ENCODE measurements at places on chromosomes 5 and 9.
A peak's percentile ranks its signal among the peaks of the same experiment; 100 is the strongest.

- DNase-seq: peak; percentile 87
Observed at GRCh38 chr9:131179561-131180219, 54.3 kb downstream of the NUP214 start.

GRCh38 chr5:14166437-14166836, 23.3 kb downstream of the TRIO start:
- DNase-seq: no peak

DNA sequence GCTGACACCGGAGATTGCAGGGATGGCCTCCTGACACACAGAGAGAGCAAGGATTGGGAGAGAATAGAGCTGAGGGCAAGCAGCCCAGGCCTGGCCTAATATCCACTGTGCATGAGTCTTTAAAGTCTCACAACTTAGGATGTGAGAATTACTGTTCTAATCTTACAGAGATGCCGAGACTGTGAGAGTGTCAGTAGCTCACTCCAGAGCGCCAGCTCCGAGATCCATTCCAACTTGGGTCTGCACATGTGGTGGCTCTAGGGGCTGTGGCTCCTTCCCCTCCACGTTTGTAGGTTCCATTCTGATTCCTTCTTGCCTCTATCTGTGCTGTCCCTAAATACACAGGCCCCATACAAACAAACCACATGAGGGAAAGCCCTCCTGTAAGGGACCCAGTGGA, 304.6 kb downstream of the MLLT3 start:
- DNase-seq: no peak

- no peak for DNase-seq
Observed at GRCh38 chr9:135228983-135229625, 141.6 kb downstream of the OLFM1 start.

- no peak for DNase-seq
Observed at GRCh38 chr5:142561486-142562097, 124.3 kb downstream of the FGF1 start.

DNA sequence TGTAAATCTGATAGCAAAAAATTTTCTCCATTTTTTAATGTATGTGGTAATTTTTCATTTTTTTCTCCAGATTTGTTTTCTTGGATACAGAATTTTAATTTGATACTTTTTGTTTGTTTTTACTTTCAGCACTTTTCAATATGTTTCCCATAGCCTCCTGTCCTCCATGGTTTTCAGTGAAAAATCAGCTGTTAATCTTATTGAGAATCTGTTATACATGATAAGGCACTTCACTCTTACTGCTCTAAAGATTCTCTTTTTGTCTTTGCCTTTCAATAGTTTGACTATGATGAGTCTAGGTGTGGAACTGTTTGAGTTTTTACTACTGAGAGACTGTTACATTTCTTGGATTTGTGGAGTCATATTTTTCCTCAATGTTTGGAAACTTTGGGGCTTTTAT, 455.7 kb upstream of the NUDT12 start:
- DNase-seq: no peak

GRCh38 chr5:74107899-74108298, 481.9 kb downstream of the ARHGEF28 start:
- no peak for DNase-seq

GRCh38 chr9:105295986-105296385, 51.5 kb downstream of the SLC44A1 start:
- no peak for DNase-seq

GRCh38 chr5:174139623-174140022, 94.1 kb downstream of the NSG2 start:
- DNase-seq: no peak

DNA sequence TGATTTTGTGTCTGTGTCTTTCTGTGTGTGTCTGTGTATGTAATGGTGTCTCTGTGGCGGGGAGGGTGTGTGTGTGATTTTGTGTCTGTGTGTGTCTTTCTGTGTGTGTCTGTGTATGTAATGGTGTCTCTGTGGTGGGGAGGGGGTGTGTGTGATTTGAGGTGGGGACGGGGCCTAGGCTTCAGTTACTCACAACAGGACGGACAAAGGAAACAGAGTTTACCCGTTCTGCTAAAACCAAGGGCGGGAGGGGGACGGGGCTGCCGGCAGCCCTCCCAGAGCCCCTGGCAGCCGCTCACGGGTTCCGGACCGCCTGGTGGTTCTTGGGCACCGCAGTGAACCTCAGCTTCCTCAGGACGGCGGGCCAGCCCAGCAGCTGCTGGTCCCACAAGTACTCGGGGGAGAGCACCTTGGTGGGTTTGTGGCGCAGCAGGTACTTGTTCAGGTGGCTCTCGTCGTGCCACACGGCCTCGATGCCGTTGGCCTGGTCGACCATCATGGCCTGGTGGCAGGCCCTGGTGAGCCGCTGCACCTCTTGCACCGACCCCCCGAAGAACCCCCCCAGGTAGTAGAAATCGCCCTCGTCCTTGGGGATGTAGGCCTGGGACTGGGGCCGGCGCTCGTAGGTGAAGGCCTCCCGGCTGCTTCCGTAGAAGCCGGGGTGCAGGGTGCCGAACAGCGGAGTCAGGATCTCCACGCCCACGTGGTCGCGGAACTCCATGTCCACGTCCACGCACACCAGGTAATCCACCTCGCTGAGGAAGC, 19.4 kb downstream of the ABO start:
- DNase-seq: no peak

GRCh38 chr5:24391816-24392215, 253.0 kb downstream of the CDH10 start:
- no peak for DNase-seq

- DNase-seq: peak; percentile 99
Observed at GRCh38 chr5:144697847-144698262, 527.2 kb downstream of the KCTD16 start.

- no peak for DNase-seq
Observed at GRCh38 chr5:91065496-91065895, 317.6 kb downstream of the ARRDC3 start.

DNA sequence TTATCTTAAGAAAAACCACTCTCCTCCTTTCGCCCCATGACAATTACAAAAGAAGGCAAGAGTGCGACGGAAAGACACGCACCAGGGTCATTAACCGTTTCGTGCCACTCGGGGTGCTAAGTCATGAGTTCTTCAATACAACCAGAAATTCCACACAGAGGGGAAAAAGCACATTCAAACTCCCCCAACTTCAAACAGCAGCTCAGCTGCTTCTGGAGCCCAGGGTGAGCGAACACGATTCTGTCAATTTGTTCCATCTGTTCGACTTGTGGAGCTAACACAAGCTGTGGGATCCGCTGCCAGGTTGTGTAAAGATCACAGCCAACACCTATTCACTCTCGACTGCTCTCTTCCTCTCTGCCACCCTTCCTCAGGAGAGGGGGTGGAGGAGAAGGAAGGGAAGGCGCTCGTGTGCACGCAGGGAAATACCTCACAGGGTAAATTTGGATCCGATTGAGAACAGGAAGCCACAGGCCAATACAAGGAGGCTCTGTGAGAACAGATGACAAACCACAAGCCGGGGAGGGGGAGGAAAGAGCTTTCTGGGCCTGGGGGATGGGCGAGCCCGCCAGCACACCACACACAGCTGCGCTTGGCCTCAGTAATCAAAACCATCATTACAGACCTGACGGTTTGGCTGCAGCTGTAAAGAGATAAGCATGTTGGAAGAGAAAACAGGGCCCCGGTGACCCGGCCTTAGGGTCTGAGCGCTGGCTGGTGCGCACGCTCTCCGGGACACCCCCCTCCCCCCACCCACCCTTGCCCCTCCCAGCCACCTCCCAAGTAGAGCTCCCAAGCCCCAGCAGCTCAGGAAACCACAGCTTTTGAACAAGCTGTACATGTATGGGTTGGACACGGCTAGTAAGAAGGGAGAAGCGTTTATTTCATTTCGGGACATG, 54.3 kb downstream of the PTCH1 start:
- DNase-seq: peak; percentile 30

DNA sequence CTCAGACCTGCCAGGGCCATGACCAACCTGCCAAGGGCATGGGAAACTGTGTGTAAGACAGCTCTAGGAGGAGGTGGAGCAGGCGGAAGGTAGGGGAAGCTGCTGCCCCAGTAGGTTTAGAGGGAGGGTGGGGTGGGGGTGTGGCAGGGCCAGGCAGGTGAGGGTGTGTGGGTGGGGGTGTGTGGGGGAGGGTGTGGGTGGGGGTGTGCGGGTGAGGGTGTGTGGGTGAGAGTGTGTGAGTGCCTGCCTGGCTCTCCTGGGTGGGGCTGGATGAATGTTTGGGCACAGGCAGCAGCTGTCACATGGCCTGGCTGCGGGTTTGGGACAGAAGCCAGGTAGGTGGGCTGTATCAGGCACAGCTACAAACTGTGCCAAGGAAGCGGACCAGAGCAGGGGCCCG, 8.8 kb upstream of the N4BP3 start:
- DNase-seq: no peak

DNA sequence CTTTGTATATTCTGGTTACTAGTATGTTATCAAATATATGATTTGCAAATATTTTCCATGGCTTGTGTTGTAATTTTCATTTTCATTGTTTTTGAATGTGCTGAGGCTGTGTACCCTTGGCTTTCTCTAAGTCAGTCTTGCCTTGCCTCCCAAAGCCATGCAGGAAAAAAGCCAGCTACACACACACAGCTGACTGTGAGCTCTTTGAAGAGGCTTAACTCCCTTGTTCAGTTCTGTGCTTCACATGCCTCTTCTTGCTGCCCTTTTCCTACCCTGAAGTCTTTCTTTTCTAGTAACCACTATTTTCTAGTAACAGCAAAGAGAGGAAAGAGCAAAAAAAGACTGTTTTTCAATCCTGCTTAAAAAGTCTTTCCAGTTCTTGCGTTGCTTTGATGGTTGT, 53.9 kb downstream of the KCNN2 start:
- DNase-seq: no peak

DNA sequence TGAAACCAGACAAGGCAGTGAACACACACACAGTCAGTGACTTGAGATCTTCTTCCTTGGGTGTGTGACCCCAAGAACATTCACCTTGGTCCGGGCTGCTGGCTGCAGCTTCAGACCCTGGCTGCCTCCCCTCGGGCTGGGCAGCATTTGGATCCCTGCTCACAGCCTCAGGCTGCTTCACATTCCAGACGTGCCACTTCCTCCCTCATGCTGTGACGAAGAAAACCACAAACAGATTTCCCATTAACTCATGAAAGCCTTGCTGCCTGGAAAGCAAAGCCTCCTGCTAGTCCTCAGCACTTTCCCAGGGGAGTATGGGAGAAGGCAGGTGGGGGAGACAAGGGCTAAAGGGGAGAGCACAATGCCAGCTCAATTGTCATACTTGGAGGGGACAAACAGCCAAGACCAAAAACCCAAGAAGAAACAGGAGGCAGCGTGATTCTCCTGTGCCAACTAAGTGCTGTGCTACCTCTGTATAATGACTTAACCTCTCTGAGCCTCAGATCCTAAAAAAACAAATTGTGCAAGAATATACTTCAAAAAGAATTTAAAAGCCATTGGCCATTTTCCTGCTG, 594.6 kb upstream of the BRINP1 start:
- DNase-seq: peak; percentile 89
